Daoy (cell line): ENCODE measurements at places on chromosomes 1 and 21.

GRCh38 chr1:180165509-180166435 lies 11.1 kb downstream of the QSOX1 start:
- DNase-seq, result no peak

- no peak for DNase-seq
Measured at GRCh38 chr1:202709276-202710041, 795 bp downstream of the SYT2 start.

GRCh38 chr21:43618940-43619339 lies 40.3 kb downstream of the HSF2BP start:
- DNase-seq, result no peak

GRCh38 chr1:71413441-71414175 lies 332.8 kb upstream of the ZRANB2 start:
- DNase-seq, result no peak

- peak; percentile 94 for DNase-seq
Measured at GRCh38 chr1:156746728-156747631, 4.5 kb downstream of the HDGF start.
